ENCODE measurements at places on chromosomes 2 and 18.

GRCh38 chr2:27442920-27443282 is 720 bp downstream of the KRTCAP3 start:
- no peak for DNase-seq

DNA sequence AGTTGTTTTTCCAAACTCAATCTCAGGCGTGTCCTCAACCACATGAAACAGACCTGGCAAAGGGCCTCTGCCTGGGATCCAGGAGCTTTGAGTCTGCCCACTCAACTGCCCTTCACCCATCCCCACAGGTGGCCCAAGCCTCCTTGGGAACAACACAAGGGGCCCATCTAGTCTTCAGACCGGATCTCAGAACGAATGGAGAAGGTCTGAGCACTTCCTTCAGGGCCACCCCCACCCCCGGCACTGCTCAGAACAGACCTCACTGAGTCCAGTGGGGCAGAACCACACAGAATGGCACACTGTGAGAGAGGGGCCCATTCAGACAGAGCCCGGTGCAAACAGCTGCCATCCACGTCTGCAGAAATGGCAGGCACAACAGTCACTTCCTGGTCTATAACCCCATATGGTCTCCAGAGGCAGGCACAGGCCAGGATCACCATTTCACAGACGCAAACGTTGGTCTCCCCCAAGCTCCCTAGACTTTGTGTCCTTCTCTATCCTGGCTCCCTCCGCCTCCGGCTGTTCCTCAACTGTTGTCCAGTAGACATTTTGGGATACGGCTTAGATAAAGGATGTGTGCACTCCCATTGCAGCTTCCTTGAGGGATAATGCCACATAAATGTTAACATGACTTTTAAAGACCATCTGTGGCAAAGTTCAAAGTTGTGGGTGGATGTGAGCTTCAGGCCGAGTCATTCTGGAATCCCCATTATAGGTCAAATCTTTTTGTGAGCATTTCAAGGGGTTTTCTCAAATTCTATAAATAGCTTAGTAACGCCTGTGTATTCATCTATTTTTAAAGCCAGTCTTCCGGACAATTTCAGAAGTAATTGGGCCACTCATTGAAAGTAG is 149.7 kb downstream of the SMAD7 start:
- no peak for DNase-seq

DNA sequence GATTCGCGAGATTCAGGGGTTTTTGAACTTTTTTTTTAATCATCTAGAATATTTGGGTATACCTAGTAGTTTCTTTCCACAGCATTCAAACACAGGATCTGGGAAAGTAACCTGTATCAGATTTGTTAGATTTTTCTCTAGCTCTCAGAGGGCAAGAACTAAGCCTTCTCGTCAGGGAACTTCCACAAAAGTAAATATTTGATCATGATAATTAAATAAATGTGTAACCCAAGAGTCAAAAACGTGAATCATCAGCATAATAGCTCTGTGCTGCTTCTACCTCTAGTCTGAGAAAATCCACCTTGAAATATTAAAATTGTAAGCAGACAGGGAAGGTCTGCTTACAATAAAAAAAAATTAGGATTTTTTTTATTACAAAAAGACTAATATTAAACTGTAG is 225.7 kb upstream of the SPOPL start:
- DNase-seq = no peak

DNA sequence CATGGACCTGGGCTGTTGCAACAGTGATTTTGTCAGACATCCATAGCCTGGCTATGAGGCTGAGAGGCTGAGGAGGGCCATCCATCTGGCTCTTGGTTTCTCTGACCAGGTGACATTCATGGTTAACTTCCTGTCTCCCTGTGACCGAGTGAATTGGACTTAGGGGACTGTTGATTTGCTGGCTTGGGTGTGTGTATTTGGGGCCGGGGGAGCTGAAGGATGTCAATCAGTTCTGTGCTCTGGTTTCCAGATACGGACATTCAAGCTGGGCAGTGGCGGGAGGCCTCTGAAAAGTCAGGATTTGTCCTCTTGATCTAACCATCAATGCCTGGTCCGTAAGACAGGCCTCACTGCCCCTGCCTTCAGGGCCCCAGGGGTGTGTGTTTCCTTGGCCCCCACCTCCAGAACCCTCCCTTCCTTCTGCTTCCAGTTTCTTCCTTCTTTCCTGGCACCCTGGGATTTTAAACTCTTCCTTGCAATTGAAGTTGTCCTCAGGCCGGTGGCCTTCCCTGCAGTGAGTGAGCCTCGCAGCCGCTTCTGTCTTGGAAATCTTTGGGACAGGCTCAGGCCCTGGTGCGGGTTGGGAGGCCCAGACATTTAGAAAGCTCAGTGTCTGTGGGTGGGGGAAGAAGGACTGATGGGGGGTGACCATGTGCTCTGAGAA is 54.7 kb upstream of the HAAO start:
- no peak for DNase-seq

GRCh38 chr2:46390901-46391395 is 88.4 kb upstream of the TMEM247 start:
- DNase-seq = no peak

DNA sequence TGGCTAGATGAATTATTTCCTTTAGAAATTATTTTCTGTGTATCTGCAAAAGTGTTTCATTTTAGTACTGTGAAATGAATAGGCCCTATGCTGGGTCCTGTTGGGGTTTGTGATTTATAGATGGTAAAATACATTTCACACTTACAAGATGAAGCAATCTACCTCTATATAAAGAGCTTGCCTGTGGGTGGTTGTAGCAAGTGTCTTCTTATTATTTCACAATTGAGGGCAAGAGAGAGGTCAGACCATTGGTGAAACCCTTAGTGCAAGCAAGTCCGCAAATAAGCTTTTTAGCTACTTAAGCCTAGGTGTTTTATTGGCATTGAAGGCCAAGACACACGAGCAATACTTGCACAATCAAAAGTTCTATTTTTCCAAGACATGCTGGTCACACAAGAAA is 153.1 kb downstream of the FMNL2 start:
- DNase-seq = no peak

DNA sequence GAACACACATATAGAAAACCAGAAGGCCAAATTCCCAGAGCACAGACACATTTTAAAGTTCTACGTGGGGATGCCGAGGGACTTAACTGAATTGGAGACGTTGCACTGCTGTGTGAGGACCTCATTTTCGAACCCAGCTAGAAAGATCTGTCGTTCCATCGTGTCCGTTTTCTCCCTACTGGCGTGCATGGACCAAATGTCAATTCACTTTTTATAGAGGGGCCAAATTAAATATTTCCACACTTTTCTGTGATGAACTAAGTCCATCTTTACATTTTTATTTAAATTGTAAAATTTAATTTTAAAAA is 692 bp upstream of the TSHZ1 start:
- no peak for DNase-seq

- no peak for DNase-seq
These were observed 21.1 kb upstream of the CPO start for GRCh38 chr2:206918263-206918662.

DNA sequence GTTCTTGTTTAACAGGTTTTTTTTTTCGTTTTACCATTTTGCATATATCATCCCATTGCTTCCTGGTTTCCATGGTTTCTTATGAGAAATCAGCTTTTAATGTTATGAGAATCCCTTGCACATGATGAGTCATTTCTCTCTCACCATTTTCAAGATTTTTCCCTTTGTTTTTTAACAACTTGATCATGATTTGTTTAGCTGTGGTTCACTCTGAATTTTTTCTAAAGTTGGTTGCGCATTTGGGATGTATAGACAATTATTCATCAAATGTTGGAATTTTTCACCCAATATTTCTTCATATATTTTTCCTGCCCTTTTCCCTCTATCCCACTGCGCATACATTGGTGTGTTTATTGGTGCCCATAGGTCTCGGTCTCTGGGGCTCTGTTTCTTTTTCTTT is 42.4 kb upstream of the BIN1 start:
- no peak for DNase-seq

DNA sequence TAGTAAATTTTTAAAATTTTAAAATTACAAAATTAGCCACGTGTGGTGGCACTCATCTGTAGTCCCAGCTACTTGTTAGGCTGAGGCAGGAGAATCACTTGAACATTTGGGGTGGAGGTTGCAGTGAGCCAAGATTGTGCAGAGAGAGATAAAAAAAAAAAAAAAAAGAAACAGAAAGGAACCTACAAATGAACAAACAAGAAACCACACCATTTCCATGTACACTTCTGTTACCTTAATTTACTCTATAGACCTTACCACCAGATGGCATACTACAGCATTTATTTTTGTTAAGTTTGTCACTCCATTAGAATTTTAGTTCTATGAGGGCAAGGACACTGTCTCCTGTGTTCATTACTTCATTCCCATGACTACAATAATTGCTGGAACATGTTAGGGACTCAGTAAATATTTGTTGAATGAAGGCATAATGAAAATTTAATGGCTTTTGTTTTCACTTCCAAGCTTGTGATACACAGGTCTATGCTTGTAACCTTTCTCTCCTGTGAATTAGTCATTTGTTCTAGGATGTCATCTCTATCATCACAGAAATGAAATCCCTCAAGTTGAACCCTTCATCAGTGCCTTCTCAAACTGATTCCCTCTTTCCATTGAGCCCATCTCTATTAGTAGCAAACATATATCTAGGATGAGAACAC is 76.0 kb downstream of the ARHGAP15 start:
- no peak for DNase-seq

DNA sequence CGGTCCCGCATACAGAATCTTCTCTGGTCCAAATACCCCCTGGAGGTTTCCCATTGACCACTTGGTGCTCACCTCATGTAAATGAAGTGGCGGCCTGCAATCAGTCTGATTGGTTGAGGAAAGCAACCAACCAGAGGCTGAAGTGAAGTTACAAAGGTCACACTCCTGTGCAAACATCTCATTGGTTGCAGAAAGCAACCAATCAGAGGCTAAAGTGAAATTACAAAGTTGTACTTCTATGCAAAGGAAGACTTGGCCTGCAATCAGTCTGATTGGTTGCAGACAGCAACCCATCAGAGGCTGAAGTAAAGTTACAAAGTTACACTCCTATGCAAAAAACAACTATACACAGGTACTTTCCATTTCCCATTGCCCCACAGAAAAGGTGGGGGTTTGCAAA is 2.5 kb upstream of the SP100 start:
- DNase-seq = no peak

GRCh38 chr2:223383315-223383714 is 218.8 kb downstream of the SCG2 start:
- DNase-seq = no peak

Data from renal pelvis (tissue), 12 donors.